ENCODE measurements at places on chromosomes 1 and 21. TPM values are rescaled to one million over a fixed set of nuclear protein-coding genes. Genes with fewer than 3 reads are reported as not detected.
A peak's percentile ranks its signal among the peaks of the same experiment; 100 is the strongest.

GRCh38 chr1:247332623-247333361 lies 1.1 kb upstream of the ZNF496 start:
- ATAC-seq = no peak

DNA sequence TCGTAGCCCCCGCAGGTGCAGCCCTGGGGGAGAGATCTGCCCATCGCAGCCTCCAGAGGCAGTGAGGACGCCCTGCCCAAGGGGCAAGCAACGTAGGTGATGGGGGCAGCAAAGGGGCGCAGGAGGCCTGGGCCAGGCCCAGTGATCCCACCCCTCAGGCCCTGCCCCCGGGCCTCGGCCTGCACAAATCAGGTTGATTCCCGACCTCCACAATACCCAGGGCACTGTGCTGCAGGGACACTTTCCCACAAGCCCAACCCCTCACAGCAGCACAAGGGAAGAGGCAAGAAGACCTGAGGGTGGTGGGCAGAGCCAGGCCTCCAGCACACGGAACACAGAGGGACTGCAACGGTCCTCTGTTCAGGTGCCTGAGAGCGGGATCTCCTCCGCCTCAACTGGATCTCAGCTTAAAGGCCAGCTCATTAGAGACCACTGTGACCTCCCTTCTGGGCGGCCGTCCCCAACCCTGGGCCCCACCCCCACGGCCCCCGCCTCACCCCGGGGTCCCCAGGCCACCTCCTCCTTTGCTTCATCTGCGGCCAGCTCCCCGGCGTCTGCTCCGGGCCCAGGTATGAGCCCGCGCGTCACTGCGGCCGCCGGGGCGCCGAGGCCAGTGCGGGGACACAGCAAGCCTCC lies 812 bp upstream of the ARF1 start:
- ATAC-seq = peak; percentile 19

DNA sequence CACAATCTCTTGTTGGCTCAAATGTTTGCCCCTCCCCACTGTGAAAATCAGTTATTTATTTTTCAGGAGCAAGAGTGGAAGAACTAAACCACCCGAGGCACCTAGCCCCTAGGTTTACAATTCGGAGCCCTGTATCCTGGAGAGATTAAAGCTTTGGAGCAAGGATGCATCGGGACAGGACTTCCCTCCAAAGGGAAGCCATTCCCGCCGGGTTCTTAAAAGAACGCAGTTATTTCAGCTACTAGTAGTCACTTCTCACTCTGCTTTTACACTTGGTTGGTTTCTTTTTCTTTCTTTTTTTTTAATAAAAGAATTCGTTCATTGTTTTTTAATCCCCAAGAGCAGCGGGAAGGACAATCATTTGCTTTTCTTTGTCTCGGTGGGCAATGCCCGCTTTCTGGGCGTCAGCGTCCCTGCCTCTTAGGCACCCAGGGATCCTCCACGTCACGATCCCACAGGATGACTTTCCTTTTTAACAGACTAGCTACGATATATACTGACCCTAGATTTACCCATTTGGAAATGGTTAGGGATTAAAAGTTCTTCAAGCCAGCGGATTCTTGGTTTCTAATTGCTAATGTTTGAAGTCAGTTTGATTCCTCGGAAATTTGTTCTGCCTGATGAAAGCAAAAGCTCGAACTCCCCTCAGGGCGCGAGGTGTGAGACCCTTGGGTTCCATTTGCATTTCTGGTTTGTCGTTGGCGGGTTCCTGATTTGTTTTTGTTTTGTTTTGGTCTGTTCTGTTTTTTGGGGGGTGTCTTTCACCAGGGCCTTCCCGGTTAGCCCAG lies 9.0 kb downstream of the TBX15 start:
- no peak for ATAC-seq

Gene BSND
- not detected for total RNA-seq

Gene TAS1R1
- not detected for total RNA-seq

DNA sequence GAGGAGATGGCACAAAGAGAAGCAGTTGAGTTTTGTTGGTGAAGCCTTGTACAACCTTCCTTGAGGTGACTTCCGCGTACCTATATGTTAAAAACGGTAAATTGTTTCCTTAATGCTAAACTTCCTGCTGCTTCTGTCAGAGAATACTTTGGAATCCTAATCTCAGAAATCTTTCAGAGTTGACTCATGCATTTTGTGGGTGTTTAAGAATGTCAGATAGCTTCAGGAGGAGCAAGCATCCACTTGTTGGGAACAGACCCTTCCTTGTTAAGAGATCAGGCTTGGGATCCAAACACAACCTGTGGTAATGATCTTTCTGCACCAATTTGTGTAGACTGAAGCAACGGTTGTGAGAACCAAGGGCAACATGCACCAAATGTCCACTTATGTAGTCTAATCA lies 29.5 kb downstream of the AK4 start:
- no peak for ATAC-seq

DNA sequence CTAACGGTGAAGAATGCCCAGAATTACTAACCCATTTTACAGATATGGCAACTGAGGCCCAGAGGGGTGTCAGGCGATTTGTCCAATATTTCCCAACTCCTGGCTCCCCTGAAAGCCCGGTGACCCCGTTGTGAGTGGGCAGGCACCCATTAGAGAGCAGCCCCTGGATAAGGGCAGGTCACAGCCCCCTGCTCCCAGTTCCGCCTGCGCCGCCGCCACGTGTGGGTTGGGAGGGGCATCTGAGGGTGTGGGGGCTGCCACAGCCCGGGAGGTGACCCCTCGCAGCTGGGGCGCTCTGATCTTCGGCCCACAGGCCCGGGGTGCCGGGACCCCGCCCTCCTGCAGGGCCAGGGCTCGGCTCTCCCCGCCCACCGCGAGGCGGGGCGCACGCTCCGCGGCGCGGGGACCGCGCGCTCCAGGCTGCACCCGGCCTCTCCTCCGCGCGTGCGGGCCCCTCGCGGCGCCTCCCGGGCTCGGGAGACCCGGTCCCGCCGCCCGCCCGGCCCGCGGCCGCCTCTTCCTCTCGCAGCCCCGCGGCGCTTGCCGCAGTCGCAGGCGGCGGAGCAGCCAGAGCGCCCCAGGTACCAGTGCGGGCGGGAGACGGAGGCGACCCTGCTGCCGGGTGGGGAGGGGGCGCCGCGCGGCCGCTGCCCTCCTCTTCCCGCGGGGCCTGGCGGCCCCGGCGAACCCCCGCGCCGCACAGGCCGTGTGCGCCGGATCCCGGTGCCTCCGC lies at the start of gene HTR6:
Gene HTR6, plus strand, starts transcription at position 423 of the 733 bp plus-strand sequence. CDS start 879 bp downstream, outside the sequence.
- ATAC-seq = no peak

DNA sequence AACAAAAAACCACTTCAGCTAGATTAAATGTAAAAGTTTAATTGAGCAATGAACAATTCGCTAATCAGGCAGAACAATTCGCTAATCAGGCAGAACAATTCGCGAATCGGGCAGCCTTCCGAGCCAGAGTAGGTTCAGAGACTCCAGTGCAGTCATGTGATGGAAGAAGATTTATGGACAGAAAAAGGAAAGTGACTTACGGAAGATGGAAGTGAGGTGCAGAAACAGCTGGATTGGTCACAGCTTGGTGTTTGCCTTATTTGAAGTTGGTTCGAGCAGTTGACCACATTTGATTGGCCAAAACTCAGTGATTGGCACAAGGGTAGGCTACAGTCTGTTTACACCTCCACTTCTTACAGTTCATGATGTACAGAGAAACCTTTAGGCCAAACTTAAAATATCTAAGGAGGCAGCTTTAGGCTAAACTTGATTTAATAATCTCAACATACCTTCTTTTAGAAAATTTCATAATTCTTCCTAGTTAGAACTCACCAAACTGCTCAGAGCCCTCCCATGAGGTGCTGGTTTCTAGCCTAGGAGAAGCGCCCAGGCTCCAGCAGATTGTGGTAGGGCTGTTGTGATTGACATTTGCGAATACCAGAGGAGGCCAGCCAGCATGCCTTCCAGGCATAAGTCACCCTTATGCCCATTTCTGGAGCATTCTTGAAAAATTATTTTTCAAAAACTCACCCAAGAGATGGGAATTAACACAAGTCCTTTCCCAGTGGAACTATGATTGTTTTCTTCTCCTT lies 22.8 kb upstream of the KCNC4 start:
- peak; percentile 84 for ATAC-seq

GRCh38 chr1:81801651-81802456 lies 1.1 kb downstream of the ADGRL2 start:
- peak; percentile 46 for ATAC-seq

DNA sequence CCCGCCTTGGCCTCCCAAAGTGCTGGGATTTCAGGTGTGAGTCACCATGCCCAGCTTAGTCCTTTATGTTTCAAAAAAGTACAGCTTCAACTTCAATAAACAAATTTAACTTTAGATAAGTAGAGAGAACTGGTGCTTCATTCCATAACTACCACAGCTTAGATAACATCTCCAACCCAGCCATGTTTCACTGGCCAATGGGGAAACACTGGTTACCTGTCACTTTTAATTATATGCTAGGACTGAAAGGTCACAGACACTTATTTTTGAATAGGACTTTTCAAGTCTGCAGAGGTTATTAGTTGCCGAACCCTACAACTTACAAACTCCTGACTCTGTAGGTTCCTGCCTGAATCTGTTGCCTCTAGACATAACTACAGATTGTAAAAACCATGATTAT lies 56.5 kb upstream of the ST6GALNAC3 start:
- no peak for ATAC-seq

DNA sequence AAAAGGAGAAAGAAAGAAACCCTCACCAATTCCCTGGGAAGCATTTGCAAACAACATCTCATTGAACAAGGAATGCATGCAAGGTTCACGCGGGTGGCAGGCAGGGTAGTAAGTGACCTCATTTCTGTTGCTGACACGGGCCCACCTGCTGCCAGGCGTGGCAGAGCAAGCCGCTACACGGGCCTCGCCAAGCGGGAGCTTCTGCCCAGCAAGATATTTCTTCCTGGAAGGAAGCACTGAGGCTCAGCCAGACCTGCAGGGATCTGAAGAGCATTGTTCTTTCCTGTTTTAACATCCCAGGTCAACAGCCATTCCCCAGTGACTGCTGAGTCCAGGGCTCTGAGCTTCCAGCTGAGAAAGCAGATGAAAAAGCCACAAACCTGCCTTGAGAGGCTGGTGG lies 91.9 kb upstream of the IGSF21 start:
- ATAC-seq = no peak

Gene FCMR
- total RNA-seq = 1.0 TPM

GRCh38 chr1:159120317-159120716 lies 43.8 kb upstream of the AIM2 start:
- no peak for ATAC-seq

- ATAC-seq = no peak
Observed at GRCh38 chr1:153831026-153831425, 55.8 kb downstream of the SLC27A3 start.

Gene LORICRIN
- not detected for total RNA-seq

Gene PRMT2
- 173 TPM for total RNA-seq

Gene TGFB2
- 6.2 TPM for total RNA-seq

Gene B3GALT5
- total RNA-seq = 1.3 TPM

Gene ZNF669
- total RNA-seq = 7.6 TPM

DNA sequence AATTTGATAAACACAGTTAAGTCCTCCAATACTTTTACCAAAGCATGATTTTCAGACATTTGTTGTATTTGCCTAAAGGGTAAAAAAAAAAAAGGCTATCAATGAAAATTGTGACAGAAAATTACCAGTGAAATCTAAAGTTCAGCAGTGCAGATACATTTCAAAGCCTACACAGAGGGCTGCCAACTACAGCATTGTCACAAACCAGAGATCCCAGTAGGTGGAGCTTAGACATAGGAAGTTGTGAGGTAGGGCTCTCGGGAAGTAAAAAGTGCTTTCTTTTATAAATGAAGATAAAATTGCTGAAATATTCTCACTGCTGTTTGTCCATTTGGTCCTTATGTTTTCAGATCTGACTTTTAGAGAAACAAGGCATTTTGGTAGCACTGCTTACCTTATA lies 123.0 kb downstream of the DYRK1A start:
- no peak for ATAC-seq

Gene DMBX1
- total RNA-seq = not detected

Gene CFAP141
- not detected for total RNA-seq

DNA sequence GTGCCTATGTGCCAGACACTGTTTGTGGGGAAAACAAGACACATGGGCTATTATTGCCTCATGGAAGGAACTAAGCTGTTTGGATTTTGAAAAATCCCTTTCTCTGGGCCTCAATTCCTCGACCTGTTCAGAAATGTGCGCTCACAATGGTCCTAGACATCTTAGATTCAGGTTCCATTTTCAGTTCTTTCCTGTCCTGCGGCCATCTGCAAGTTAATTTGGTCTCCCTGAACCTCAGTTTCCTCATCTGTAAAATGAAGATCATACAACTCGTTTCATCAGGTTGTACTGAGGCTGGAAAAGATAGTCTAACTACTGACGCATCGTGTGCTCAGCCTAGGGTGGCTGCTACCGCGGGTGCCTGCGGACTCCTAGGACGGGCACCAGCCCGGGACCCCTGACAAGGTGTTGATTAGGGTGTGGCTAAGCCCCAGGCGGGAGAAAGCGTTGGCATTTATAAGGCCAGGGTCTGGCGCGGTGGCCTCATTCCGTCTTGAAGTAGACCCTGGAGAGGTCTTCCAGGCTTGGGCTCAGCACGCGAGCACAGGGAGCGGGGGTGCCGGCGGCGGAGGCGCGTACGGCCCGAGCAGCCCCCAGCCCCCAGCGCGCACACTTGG lies 493 bp upstream of the ELOA start:
- peak; percentile 47 for ATAC-seq

DNA sequence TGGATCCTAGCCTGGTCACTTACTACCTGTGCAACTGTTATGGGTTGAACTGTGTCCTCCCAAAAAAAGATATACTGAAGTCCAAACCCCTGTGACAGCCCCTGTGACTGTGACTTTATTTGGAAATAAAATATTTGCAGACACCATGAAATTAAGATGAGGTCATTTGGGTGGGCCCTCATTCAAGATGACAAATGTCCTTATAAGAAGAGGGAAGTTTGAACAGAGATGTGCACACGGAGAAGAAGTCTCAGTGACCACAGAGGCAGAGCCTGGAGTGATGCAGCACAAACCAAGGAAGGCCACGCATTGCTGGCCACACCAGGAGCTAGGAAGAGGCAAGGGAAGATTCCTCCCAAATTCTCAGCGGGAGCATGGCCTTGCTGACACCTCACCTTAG lies 249.7 kb upstream of the RUNX1 start:
- ATAC-seq = no peak

GRCh38 chr1:221217029-221217428 lies 337.8 kb downstream of the HLX start:
- ATAC-seq = peak; percentile 58

DNA sequence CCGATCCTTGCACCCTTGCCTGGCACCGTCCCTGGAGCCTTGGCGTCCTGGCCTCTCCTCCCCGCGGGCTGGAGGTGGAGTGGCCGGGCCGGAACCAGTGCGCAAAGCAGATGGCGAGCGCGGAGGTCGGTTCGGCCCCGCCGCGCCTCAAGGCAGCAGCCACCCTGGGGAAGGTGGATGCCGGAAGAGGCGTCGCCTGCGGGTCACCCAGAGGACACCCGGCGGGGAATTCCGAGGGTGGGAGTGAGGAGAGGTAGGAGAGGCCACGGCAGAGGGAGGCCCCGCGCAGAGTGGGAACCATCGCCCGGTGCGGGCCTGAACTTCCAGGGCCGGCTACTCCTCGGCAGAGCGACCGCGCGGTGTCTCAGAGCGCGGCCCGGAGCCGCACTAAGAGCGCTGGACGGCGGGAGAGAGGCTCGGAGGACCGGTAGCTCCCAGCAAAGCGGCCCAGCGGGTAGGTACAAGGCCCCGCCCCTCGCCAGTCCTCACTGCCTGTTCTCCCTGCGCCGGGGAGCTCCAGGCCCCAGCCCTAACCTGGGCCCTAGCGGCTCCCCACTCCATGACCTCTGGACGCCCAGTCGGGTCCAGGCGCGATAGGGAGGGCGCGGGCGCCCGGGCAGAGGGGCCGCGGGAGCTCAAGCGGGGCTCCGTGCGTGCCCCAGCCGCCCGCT lies at the start of gene RNF207:
Gene RNF207, plus strand, starts transcription at position 271 of the 671 bp plus-strand sequence. CDS start 417 bp downstream, outside the sequence.
- ATAC-seq = peak; percentile 76

Measured in gastroesophageal sphincter (tissue), 4 donors.